Bronchial epithelial cell (primary cell): ENCODE measurements at places on chromosomes 13 and 19. TPM values are rescaled to one million over a fixed set of nuclear protein-coding genes. Genes with fewer than 3 reads are reported as not detected.

DNA sequence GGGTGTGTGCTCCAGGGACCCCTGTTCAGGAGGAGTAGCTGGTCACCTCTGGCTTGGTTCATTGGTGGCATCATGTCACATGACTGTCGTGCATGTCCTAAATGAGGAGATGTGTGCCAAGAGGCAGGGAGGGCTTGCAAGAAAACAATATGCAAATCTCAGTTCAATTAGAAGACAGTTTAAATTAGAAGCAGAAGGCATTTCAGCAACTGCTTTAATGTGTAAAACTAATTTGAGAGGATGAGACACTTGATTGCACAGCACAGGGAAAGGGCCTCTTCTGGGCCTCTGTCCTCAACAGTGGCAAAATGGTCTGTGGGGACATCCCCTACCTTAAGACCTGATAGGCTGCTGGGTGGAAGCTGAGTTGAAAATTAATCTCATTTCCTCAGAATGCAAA is 54.6 kb downstream of the SPATA13 start:
- no peak for DNase-seq

GRCh38 chr13:34847766-34848165 is 94.3 kb upstream of the NBEA start:
- peak; percentile 15 for DNase-seq

GRCh38 chr13:112814905-112815585 is 125.2 kb downstream of the ATP11A start:
- DNase-seq, result peak; percentile 8

DNA sequence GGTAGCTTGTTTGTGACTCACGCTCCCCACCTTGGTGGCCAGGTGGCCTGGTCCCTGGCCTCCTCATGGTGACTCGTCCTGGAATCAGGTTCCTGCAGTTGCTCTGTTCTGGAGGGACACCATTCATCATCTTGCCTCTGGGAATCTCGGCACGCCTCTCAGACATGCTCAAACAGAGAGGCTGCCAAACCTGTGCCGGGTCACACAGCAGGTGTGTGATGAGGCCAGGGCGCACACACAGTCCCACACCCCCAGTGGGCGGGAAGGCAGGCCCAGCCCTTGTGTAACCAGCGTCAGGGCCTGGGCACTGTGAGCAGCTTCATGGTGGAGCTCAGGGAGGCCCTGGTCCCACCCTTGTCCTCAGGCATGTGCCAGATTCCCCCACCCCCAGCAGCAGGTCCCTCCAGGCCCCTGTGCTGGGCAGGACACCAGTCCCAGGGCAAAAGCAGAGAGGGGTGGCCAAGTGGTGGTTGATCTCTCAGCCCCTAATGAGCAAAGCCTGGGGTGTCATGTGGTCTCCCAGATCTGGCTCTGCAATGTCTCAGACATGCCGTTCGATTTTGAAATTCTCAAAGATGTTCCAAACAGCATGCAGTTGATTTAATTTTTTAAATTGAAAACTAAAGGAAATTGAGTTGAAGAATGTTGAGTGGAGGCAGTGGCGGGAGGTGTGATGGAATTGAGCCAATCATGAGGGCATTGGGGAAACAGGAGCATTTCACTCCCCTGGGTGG is 12.1 kb downstream of the CEBPA start:
- DNase-seq, result peak; percentile 61

GRCh38 chr13:40160618-40161350 is 505.3 kb downstream of the COG6 start:
- DNase-seq, result no peak

- no peak for DNase-seq
Measured at GRCh38 chr13:113803409-113804016, 44.5 kb downstream of the TMEM255B start.

GRCh38 chr13:57128909-57129308 is 11.8 kb upstream of the PRR20A start:
- DNase-seq, result no peak

The MED16 gene
- 9.2 and 12.1 TPM in 2 replicates for total RNA-seq

The TNFSF9 gene
- total RNA-seq, result 4.6 and 5.5 TPM in 2 replicates

The NLRP11 gene
- not detected in 2 replicates for total RNA-seq

The TGFBR3L gene
- 1.8 and 1.9 TPM in 2 replicates for total RNA-seq

The TTYH1 gene
- total RNA-seq, result 0.26 TPM in 1 of 2 replicates, not detected in the other
